ENCODE measurements at places on chromosomes 4 and X.
A peak's percentile ranks its signal among the peaks of the same experiment; 100 is the strongest.

DNA sequence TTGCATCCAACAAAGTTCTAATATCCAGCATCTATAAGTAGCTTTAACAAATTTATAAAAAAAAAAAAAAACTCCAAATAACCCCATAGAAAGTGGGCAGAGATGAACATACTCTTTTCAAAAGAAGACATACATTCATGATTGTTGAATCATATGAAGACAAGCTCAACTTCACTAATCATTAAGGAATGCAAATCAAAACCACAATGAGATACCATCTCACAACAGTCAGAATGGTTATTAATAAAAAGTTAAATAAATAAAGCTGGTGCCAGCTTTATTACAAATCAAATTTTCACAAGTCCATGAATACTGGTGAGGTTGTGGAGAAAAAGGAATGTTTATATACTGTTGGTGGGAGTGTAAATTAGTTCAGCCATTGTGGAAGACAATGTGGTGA, 592.0 kb downstream of the IQCM start:
- no peak for DNase-seq

DNA sequence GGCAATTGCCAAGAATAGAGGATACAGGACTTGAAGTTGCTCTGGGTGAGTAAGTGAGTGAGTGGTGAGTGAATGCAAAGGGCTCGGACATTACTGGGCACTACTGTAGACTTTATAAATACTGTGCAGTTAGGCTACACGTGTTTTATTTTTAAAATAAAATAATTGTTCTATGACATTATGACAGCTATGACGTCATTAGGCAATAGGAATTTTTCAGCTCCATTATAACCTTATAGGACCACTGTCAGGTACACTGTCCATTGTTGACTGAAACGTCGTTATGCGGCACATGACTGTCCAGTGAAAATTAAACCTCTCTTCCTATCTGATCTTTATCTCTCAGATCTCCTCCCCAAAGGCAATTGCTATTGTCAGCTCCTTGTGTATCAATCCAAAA, 5.1 kb upstream of the TASL start:
- DNase-seq = no peak

DNA sequence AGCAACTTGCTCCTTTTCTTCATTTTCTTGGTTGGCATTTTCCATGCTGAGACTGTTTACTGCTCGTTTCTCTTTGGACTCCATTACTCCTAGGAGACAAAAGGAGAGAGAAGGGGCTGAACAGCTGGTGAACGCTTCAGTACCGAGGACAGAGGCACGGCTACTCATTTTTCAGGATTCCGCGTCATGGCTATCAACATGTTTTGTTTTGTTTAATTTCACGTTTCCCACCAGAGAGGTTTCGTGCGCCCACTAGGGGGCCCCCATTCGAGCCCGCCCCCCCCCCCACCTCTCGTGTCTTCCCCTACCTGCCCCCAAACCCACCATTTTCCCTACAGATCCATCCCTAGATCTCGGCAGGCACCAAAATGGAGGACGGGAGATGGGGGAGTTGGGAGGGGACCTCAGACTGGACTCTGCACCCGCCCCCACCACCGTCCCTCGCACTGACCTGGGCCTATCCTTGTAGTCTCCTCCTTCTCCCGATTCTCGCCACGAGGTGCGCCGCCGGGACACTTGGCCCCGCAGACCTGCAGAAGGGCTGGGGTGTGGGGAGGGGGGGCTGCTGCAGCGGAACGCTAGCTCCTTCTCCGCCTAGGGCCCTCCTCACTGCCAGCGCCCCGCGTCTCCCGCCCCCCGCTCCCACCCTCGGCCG, 653 bp downstream of the BEX1 start:
- DNase-seq = no peak

GRCh38 chr4:75867130-75867529, 35.1 kb downstream of the PPEF2 start:
- DNase-seq = no peak

DNA sequence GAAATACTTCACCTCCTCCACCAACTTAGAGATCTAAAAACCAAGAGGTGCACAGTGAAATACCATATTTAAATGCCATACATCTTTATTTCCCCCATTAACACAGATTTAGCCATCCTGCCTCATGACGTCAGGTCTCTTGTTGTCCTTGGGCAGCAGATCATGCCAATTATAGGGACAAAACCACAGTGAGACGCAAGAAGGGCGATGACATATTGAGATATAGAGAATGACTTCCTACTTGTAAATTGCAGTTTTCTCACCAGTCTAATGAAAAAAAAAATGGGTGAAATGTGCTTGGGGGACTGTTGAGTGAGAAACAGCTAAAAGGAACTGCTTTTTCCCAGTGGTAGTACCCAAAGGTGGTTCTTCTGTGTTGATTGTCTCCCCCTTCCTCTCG, 24.3 kb downstream of the RS1 start:
- DNase-seq = no peak

GRCh38 chr4:98199247-98199646, 56.0 kb upstream of the STPG2 start:
- DNase-seq = no peak

DNA sequence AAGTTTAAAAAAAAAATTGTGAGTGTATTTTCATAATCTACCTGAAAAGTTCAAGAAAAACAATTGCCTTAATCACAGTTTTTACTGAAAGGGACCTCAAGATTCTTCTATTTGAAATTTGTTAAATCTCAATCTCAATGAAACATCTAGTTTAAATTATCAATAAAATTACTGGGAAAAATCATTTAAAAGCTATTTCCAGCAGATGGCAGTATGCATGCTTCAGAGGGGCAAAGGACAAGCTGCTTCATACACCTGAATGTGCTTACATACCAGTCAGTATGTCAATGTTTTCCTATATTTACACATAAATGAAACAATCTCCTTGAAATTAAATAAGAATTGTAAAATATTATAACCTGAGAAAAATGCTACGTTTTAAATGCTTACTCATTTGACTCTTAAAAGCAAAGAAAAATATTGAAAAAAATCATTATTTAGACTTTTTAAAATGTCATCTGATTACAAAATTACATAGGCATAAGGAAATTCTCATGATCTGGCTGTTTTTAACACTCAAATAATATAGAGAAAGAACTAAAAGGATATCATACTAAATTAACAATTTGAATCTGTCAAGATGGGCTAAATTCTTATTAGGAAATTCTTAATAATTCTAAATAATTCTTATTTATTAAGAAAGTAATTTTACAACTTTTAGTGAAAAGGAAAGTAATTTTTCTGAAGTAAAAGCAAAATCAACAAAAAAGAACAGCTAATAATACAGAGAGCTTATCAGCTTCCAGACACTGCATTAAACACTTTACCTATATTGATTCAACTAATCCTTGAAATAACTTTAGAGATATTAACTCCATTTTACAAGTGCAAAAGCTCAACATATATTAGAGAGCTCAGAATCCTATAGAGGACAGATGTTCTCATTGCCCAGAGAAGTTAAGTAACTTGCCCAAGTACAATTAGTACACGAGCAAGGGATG, 242.1 kb downstream of the ADAMTS3 start:
- no peak for DNase-seq

DNA sequence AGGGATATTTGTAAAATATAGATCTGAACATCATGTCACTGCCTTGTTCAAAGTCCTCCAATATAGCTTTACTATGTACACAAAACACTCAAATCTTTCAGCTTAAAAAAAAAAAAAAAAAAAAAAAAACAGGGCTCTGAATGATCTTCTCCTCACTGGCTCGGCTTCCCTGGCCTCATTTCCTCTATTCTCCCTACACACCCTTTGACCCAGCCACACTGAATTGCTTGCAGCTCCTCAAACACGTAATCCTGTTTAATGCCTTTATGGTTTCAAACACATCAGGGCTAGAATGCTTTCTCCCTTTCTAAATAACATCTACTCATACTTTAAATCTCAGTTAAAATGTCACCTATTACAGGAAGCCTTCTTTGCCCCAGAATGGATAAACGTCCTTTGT, 60.8 kb downstream of the MTMR8 start:
- DNase-seq = no peak

DNA sequence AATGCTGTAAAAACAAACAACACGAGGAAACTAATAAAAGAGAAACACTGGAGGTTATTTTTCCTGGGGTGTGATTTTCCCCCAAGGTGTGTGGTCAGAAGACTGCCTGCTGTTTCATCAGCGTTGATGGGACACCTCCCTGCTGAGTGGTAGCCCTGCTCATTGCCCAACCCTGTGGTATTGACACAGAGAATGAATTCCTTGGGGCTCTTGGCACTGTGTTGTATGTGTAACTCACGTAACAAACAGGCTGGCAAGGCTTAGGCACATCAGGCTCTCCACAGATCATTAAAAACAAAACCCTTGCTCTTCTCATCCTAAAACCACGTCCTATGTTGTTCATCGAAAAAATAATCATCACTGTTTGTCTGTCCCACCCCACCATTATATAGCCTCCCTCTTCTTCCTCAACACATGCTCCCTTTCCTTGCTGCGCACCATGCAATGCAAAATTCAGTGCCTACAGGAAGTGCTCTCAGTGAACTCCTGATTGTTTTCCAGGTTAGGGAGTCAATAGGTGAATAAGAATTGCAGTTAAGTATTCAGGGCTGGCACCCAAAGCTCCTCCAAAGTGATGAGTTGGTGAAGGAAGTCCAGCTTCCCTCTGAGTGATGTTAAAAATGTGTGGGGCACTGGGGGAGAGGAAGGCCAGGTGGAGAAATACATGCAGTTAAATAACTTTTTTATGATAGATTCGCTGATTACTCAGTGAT, 11.4 kb upstream of the PUDP start:
- no peak for DNase-seq

DNA sequence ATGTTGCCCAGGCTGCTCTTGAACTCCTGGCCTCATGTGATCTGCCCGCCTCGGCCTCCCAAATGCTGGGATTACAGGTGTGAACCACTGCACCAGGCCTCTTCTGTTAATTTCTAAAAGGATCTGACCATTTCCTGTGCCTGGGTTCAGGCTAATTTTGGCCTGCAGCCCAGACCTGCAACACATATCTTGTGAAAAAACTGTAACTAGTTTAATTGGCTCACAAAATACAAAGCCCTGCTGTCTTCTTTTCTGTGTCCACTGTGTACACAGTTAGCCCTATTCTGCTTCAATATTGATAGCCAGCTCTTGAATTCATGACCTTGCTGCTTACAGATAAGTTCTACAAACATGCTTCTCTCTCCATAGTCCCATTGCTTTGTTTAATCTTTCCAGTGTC, 753.5 kb downstream of the PDHA2 start:
- no peak for DNase-seq

DNA sequence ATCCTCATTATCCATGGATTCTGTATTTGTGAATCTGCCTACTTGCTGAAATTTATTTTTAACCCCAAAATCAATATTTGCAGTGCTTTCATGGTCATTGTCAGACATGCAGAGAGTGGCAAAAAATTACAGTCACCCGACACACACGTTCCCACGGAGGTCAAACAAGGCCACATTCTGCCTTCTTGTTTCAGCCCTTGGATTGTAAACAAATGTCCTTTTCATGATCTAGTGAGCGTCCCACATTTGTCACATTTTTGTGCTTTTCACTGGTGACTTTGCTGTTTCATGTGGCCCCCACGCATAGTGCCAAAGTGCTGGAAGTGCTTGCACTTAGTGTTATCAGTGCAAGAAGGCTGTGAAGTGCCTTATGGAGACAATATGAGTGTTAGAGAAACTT, 45.0 kb downstream of the SOD3 start:
- no peak for DNase-seq

DNA sequence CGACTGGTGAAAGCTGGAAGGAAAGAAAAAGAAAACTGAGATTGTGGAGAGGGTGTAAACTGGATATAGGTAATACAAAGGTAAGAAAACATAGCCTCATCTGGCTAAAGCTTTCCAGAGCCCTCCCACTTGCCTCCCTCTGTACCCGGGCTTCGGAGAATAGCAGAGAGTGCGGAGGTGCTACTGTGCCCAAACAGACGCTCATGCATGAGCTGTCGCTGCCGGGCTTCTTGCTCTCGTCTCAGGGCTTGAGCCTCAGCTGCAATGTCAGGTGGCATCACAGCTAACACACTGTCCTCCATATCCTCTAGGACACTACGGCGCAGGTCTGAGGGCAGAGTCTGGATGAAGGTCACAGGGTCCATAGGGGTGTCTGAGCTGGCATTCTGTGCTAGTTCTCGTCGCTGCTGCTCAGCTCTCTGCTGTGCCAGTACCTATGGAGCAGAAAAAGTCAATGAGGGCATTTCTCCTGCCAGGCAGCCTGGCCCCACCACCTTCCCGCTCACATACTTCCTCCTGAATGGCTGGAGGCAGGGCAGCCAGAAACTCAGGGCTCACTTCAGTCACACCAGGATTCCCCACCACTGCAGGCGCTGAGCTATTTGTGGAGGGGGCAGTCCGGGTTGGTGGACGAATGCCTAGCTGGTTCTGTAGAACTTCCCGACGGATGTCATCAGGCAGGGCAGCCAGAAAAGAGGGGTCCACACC, 116.7 kb upstream of the HSD17B10 start:
- DNase-seq = no peak

- DNase-seq = peak; percentile 40
These were observed 38.8 kb downstream of the MSN start for GRCh38 chrX:65706041-65706828.

DNA sequence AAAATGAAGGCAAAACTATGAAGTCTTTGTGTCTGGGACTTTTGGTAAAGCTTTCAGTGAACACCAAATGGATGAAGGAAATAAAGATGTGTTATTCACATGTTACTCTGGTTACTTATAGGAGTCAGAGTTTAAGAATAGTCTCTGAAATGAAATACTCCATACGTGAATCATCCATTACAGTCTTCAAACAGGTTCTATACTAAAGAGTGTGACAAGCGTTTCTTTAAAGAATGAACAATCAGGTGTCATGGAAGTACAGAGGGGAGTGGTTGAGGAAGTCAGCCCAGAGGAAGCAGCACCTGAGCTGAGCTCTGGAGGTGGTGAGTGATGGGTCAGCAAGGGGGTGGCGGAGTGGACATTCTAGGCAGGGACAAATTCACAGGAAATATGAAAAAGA, 41.8 kb upstream of the SORBS2 start:
- no peak for DNase-seq

GRCh38 chrX:110491846-110492620, 133.4 kb downstream of the RTL9 start:
- no peak for DNase-seq

DNA sequence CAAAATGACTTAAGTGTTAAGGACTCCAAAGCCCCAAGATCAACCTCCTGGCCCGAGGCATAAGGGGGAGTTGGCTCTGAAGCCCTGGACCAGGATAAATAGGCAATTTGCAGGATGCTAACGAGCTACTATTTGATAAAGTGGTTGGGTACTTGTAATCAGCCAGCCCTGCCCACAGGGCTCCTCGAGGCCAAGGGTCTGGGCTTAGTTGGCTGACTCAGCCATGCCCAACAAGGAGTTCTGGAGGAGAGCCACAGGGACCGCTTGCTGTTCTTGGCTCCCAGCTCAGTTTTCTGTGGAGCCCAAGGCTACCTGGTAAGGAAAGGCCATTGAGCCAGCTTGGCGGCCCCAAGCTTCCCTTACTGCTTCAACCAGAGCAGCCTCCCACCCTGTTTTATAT, 7.8 kb downstream of the HMGB3 start:
- no peak for DNase-seq

DNA sequence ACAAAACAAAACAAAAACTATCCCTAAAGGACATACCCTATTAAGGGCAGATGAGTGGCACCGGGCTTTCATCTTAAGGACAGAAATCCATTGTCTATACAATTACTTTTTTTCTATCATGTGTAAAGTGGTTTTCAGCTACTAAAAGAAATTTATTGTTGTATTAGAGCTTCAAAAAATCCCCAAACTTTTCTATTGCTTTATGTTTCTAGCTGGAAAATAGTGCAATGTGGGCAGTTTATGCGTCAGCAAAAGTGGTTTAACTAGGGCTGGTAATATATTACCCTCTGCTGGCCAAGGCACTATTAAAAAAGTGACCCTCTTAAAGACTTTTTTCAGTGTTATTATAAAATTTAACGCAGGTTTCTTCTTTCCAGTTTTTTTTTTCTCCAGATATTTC, 15.5 kb upstream of the GPR82 start:
- no peak for DNase-seq
